SK-N-MC (cell line): ENCODE measurements at places on chromosomes 4 and X.

DNA sequence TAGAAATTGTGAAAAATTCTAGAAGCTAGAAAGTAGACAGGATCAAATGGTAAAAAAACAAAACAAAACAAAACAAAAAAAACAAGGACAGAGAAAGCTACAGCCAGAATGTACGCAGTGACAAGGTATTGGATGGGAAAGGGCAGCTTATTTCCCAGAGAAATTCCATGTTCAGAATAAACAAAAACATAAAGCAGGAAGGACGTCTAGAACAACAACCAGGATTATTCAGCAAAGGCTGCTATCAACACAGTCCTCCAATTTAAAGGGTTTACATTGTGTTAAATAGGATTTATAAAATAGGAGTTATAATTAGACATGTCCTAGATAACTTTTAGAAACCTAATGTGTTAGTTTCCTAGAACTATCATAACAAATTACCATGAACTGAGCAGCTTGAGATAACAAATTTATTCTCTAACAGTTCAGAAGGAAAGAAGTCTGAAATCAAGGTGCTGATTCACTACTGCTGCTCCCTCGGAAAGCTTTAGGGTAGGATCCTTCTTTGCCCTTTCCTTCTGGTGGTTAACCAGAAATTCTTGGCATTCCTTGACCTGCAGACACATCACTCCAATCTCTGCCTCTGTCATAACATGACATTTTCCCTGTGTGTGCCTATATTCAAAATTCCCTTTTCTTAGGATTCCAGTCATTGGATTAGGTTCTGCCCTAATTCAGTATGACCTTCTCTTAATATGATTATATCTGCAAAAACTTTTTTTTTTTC is 175.6 kb downstream of the SNCA start:
- no peak for DNase-seq

- no peak for DNase-seq
Measured at GRCh38 chrX:18833071-18833731, 125.8 kb downstream of the PPEF1 start.

DNA sequence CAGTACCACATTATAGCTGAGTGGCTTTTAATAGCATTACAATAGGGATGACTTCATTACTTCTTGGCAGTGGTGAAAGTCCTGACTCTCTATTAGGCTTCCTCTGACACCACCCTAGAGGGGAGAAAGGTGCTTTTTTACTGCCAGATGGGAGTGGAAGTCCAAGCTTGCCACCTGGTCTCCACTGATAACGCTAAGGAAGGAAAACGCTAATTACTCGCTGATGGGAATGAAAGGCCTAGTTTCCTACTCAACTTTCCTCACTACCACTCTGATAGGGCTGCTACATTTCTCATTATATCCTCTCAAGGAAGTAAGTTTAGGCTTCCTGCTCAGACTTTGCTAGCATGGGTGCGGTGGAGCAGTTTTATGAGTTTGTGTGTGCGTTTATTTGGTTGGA is 62.3 kb upstream of the PAGE3 start:
- DNase-seq: no peak

GRCh38 chrX:136839196-136839595 is 41.3 kb downstream of the RBMX start:
- DNase-seq: no peak

GRCh38 chr4:9893329-9894108 is 112.1 kb downstream of the DRD5 start:
- DNase-seq: no peak

- DNase-seq: no peak
Measured at GRCh38 chrX:149121206-149121920, 383.7 kb downstream of the IDS start.

- DNase-seq: no peak
Measured at GRCh38 chrX:71103110-71103983, 3.2 kb downstream of the CXorf65 start.

DNA sequence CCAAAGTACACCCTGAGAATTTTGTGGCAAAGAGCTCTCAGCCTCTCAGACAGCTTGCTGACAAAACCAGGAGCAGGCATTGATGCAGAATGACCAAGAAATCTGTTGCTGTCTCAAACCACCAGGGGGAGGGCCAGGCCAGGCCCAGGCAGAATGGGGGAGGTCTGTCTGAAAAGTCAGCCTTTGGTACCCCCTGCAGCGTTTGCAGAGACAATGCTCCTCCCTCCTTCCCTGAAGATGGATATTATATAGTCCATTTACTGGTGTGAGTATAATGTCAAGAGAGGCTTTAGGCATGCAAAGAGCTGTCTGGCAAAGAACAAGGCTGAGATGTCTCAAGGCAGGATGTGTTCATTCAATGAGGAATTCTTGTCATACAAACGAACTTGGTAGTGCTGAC is 52.9 kb upstream of the TRPC5OS start:
- no peak for DNase-seq

DNA sequence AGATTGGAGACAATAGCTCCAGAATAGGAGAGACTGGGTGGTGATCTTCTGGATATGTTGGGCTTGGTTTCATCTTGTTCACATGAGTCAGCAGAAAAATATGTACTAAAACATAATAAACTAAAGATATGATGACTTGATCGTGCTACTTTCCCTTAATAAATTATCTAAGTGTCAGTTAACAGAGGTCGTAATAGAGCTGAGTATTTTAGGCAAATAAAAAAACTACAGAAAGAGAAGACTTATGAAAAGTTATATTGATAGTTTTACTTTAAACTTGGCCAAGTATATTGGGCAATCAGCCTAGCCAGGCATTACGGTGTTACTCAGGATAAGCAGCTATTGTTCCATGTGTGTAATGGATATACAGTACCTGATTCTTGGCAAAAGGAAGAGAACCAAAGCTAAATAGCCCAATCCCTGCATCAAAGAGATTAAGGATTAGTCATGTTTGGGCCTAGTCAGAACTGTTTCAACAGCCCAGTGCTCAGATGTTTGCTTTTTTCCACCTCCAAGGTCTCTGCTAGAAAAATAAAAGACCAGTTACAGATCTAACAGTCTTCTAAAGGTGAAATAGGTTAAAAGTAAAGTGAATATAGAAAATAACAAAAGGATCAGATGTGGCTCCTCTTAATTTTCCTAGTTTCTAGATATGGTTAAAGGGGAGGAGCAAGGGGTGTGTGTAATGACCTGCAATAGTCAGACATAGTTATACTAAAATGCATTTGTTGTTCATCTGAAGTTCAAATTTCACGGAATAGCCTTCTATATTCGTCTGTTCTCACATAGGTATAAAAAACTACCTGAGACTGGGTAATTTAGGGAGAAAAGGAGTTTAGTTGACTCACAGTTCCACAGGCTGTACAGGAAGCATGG is 262.6 kb downstream of the ADGRL3 start:
- DNase-seq: no peak

GRCh38 chrX:150100261-150100660 is 162.0 kb upstream of the EOLA2 start:
- DNase-seq: no peak
